ENCODE measurements at places on chromosomes 1 and 21. TPM values are rescaled to one million over a fixed set of nuclear protein-coding genes. Genes with fewer than 3 reads are reported as not detected.
A peak's percentile ranks its signal among the peaks of the same experiment; 100 is the strongest.

The C1orf226 gene
- 34.3 TPM for total RNA-seq

The ALX3 gene
- 0.81 TPM for total RNA-seq

The CNR2 gene
- not detected for total RNA-seq

The CFHR5 gene
- total RNA-seq, result not detected

The ADGRB2 gene
- total RNA-seq, result 5.9 TPM

GRCh38 chr1:116763116-116763786 lies 9.0 kb downstream of the CD2 start:
- DNase-seq, result no peak

GRCh38 chr1:96508233-96508632 lies 213.4 kb upstream of the PTBP2 start:
- no peak for DNase-seq

- no peak for DNase-seq
Observed at GRCh38 chr1:160781186-160781766, 14.7 kb upstream of the LY9 start.

DNA sequence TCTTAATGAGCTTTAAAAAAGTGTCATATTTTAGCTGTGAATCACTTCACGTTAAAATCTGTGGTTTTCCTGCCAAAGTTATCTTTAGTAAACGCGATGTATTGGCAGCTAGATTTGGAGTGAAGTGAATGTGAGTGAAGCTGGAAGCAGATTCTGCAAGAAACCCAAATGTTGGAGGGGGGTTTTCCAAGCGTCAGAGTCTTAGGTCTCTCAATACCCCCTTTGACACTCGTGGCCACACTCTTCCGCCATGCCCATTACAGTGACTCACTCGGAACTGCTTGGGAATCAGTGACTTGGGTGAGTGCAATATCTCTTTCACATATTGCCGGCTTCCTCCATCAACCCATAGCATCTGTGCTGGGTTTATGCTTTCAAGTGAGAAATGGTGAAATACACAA lies 17.5 kb downstream of the B3GALT5 start:
- no peak for DNase-seq

- DNase-seq, result no peak
Observed at GRCh38 chr1:147586414-147586813, 45.1 kb downstream of the BCL9 start.

GRCh38 chr1:67532452-67533216 lies 102.4 kb upstream of the SERBP1 start:
- peak; percentile 76 for DNase-seq

DNA sequence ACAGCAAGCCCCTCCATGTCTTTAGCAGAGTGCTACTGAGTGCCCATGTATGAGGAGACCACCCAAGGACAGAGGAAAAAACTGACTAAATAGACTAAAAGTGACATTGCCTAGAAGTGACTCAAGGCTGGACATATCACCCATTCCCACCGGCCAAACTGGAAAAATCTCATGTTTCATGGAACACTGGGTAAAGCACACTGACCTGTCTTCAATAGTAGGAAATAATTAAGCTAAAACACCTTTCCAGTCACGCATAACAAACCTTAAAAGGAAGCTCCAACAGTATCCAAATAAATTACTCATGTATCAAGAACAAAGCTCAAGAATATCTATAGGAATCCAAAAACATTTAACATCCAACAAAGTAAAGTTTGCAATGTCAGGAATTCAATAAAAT lies 120.4 kb downstream of the SNX7 start:
- DNase-seq, result no peak

DNA sequence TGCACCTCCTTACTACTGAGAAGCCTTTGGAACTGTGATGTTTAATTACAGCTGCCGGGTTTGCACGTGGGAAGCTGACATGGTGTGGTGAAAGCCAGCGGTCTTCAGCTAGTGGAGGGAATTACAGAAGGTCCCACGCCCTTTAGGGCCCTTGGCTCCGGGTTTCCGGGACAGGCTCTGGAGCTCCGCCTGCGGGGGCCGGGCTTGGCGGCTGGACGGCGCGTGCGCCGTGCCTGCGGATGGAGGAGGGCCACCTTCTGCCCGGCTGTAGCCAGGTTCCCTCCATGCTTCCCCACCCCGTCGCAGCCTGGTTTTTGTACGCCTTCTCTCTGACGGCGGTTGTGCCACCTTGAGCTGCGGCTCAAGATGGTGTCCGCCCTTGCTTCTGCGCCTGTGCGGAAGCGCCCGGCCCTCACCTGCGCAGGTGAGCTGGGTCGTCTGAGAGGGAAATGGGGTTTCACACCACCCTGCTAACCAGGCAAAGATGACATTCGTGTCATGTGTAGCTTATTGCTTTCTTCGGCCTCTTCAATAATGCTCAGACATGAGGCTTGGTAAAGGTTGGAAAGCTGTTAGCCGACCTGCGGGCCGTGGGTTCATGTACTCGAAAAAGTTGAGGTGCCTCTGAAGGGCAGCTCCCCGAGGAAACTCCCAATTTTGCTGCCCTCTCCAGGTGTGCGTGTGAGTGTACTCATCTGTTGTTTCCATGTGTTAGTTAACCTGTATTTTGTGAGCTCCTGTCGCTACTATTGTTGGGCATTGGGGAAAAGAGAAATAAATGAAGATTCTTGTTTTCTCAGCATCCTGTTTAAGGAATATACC lies 36.6 kb upstream of the OPRD1 start:
- no peak for DNase-seq

- DNase-seq, result no peak
Observed at GRCh38 chr1:184903111-184903692, 71.1 kb downstream of the NIBAN1 start.

DNA sequence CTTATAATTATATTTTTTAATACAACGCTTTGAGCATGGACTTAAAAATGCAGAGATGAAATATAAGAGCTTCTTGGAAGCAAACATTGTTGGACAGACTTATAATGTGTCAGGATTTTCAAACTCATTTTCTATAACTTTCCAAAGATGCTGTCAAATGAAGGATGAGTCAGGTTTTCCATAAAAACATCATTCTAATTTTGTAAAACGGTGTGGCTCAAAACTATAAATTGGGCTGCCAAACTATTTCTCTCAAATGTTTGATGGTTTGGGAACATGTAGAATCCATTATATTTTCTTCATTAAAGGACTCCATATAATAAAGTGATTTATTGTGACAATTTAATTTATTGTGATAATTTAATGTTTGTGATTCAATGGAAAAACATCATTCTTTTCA lies 511.2 kb downstream of the USP25 start:
- DNase-seq, result no peak

GRCh38 chr1:3841491-3841890 lies 15.5 kb downstream of the CEP104 start:
- DNase-seq, result no peak

DNA sequence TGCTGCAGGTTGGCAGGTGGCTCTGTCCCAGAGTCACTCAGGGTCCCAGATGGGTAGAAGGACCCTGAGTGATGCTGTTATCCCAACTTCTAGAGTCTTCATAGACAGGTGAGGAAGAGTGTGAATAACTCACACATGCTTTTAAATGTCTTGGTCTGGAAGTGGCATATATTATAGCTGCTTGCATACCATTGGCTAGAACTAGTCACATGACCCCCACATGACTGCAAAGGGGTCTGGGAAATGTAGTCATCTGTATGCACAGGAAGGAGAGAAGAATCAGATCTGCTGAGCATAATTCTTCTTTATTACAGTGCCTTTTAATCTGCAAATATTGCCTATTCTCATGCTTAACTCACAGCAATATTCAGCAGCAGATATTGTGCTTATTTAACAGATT lies 28.2 kb upstream of the KLHDC7A start:
- DNase-seq, result peak; percentile 50

DNA sequence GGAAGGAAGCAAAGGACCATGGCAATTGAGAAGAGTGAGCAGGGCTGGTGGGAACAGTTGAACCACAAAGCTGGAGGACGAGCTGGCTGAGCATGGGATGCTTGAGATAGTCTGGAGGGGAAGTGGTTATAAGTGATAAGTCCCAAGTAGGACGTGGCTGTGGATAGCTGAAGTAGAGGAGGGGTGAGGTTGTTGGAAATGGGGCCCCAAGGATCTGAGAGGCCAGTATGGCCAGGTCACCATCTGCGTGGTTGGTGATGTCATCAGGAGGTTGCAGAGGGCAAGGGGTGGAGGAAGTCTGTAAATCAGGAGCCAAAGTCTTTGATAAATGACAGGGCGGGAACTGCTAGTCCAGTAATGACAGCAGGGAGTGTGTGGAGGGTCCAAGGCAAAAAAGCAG lies 11.0 kb upstream of the REN start:
- no peak for DNase-seq

GRCh38 chr1:66434096-66434495 lies 99.9 kb upstream of the SGIP1 start:
- DNase-seq, result no peak

DNA sequence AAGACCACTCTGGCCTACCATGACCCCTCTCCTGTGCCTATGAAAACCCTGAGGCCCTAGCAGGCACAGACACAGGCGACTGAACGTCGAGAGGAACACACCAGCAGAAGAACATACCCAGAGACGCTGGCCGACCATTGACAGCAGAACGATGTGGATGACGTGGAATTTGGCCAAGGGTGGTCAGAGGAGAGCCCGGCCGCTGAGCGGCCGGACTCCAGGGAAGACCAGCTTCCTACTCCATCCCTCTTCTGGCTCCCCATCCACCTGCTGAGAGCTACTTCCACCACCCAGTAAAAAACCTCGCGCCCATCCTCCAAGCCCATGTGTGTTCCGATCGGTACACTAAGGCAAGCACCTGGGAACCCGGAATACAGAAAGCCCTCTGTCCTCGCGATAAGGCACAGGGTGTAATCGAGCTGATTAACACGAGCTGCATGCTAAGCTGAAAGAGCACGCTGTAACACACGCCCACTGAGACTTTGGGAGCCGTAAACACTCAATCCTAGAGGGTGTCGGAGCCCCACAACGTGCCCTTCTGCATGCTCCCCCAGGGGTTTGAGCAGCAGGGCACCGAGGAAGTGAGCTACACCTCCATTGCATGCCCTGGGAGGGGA lies 150.3 kb downstream of the CENPF start:
- peak; percentile 9 for DNase-seq

DNA sequence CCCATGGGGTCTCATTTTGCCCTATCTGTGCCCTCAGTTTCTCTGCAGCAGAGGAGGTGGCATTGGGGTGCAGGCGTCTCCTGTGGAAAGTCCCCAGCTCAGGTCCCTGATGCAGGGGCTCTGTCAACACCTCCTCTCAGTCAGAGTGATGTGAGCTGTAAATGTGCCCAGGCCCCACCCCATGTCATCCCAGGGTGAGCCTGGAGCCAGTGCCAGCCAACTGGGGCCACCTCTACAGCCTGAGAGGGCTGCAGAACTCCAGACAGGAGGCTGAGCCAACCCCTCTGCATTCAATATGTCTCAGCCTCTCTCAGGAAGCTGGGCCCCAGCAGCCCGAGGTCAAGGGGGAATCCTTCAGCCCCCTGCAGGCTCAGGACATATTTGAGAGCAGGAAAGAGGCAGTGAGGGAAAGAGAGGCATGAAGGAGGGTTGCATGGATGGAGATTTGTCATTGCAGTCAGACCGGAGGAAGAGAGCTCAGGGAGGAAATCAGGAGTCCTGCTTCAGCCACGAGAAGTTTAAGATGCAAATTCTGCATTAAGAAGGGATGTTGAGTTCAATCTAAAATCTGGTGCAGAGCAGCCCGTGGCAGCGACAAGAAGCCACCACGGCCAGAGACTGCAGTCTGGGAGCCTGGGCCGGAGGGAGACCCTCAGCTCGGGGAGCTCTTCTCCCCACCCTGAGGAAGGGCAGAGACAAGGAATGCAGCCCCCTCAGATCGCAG lies 288.2 kb upstream of the VAMP3 start:
- no peak for DNase-seq

Measured in A673 (cell line).